ENCODE measurements at places on chromosomes 7 and 10. TPM values are rescaled to one million over a fixed set of nuclear protein-coding genes. Genes with fewer than 3 reads are reported as not detected.

SEC61G gene
- total RNA-seq, result 172 TPM

MYO1G gene
- total RNA-seq, result 403 TPM

GRID2IP gene
- 0.23 TPM for total RNA-seq

DKK1 gene
- not detected for total RNA-seq

LRRC72 gene
- not detected for total RNA-seq
